IPS-NIHi11 (cell line): ENCODE measurements at places on chromosomes 5 and 9.

DNA sequence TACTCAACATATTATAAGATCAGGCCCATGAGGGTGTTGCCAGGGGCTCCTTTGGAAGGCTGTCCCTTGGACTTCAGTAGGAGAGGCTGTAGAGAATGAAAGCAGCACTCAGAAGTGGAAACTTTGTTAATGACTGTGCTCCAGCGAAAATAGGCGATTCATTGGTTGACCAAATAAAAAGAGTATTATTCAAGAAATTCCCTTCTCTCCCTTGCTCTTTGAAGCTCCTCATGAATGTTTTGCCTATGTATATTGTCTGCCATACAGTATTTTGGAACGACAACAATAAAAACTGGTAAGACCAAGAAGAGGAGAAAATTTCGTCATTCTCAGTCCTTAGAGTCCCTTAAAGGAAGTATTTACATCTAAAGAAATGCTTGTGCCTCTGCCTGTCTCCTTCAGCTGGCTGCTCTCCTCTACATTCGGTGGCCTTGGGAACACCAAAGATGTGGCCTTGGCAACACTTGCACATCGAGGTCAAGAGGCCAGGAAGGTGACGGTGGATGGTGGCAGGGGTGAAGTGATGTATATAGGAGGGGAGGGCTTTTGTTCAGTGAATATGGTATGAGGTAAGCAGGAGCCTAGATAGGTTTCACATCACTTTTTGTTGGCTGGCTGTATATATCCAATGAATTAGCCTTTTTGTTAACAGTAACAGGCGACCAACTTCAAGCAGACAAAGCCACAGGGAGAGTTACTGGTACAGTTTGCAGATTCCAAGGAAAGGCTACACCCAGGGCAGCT lies 95.0 kb upstream of the ACTBL2 start:
- DNase-seq = no peak

GRCh38 chr9:32954642-32955041 lies 46.8 kb downstream of the APTX start:
- DNase-seq = no peak

DNA sequence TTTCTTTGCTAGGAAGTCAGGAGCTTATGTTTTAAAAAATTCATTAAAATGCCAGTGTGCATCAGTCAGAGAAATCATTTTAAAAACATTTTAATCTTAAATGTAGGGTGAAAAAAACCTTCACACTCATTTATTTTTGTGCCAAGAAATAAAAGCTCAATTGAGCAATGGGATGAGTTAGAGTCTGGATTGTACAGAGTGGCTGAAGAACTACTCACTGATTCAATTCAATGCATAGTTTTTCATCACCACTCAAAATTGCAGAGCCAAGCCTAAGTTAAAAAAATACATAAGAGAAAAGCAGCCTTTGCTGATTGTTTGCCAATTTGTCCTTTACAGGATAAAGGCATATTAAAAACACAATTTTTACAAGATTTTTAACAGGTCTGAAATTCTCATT lies 168.2 kb upstream of the DMRTA1 start:
- no peak for DNase-seq

DNA sequence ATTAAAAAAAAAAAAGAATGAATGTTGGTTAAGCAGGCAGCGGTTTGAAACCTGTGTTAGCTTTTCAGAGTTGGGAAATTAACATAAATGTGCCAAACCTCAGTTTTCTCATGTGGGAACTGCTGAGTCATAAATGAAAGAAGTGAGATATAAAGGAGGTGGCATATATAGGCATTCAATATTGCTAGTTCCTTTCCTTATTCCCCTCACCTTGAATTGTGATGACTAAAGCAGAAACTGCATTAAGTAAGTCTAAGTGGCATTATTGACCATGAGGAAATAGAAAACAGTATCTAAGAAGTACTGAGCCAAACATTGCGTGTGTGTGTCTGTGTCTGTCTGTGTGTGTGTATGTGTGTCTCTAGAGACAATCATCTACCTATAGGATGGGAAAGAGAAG lies 691.2 kb downstream of the TLR4 start:
- no peak for DNase-seq

DNA sequence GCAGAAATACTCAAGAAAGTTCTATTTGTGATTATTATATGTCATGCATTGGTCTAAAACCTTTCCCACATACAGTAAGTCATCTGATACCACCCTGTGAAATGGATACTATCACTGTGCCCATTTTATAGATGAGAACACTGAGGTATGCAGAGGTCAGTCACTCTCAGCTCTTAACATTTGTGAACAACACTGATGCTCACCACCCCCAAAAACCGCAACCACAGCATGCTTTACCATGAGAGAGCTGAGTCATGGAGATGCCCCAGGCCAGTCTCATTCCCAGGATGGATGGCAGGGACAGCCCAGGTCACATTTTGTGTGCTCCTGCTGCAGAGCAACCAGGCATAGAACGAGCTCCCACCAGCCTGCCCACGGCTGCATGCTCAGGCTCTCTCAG lies 53.5 kb upstream of the IRX1 start:
- no peak for DNase-seq

GRCh38 chr5:169988206-169988605 lies 7.9 kb upstream of the INSYN2B start:
- DNase-seq = no peak

DNA sequence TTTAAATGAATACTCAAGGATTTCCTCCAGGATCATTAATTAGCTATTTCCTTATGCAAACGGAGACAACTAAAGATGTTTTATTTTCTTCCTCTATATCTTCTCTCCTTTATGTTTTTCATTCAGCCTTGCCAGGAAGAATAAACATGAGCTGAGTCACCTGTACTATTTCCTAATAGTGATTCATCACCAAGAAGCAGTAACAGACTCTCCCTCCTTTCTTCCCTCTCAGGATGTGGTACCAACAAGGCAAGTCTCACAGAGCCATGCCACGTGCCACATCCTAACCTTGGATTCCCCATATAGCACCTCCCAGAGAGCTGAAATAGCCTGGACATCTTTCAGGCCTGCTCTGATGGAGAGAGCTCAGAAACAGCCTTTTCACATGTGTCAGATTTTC lies 758.6 kb upstream of the DMAC1 start:
- no peak for DNase-seq

DNA sequence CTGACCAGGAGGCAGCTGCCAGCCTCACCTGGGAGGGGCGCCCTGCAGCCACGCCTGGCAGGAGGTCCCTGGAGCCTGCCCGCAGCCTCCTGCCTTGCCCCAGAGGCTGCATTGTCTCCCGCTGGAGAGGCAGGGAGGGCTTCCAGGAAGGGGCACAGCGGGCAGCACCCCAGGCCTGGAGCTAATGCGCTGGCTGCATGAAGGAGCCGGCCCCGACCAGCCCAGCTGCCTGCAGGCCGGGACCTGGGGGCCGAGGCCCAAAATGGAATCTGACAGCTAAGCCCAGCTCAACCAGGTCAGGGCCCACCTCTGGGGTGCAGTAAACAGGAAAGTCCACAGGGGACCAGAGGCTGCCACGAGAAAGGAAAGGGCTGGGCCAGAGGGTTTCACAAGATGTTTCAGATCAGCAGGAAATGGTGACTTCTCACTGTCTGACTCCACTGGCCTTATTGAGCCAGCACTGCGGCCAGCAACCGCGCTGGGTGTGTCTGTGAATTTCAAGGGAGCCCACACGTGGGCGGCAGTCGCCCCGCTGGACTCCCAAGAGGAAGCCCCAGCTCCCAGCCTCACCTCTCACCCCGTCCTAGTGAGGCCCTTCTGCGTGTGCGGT lies 18.6 kb upstream of the NOTCH1 start:
- DNase-seq = no peak

GRCh38 chr5:36253575-36253974 lies 11.8 kb upstream of the NADK2 start:
- no peak for DNase-seq

- no peak for DNase-seq
These were observed 253.8 kb downstream of the EBF1 start for GRCh38 chr5:158845941-158846340.

DNA sequence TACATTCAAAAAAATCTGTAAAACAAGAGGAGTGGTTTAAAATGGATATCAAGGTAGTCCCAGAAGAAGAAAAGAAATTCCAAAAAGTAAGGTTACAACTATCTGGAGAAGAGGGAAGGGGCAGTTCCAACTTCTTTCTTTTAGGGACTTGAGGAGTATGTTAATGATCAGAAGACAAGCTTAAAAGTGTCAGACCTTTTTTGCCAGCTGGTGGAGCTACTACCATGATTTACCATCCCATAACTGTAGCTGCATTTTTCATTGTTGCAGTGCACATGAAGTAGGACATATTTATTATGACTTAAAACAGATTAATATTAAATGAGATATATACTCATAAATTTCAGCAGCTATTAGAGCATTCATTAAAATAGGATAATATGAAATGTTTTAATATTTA lies 158.5 kb upstream of the RGS7BP start:
- DNase-seq = no peak

GRCh38 chr5:56658972-56659371 lies 156.4 kb upstream of the MAP3K1 start:
- no peak for DNase-seq

- DNase-seq = no peak
These were observed 59.4 kb upstream of the C5orf46 start for GRCh38 chr5:147965715-147966114.

DNA sequence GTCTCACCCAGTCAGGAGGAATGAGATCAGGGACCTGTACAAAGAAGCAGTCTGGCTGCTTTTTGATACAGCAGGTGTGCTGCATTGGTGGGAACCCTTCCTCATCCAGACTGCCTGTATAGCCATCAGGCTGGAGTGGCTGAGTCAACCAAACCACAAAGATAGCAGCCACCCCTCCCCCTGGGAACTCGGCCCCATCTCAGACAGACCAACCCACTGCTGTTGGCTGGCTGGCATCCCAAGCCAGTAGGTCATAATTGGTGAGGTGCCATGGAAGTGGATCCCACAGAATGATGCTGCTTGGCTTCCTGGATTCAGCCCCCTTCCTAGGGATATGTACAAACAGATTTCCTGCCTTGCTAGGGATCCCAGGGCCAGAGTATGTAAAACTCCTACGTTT lies 60.9 kb downstream of the YTHDC2 start:
- DNase-seq = no peak

DNA sequence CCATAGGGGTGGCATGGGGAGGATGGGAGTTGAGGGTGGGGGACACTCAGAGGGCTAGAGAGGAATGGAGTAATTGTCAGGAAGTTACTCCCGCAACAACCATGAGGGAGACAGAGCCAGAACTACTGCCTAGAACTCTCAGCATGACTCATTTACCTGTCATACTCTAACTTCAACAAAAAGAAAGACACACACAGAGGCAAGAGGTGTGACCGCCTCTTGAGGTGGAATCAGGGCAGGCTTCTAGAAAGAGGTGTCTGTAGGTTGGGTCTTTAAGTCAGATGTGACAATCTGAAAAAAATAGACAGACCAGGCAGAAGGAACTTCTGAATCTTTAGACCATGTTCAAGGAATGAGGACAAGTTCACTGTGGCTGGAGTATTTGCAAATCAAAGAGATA lies 73.4 kb downstream of the GABBR2 start:
- DNase-seq = no peak

DNA sequence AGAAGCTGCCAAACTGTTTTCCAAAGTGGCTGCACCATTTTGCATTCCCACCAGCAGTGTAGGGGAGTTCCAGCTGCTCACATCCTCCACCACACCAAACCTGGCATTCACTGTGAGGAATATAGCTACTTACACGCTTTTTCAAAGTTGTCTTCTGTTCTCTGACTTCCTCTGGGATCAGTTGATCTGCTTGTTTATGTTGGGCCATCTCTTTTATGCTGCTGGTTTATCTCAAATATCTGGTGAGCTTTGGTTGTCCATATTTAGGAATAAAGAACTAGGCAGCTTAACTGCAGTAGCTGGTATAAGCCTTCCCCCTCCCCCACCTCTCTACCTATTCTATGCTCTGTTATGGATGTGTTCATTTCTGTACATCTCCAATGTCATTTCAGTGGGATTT lies 8.5 kb upstream of the ZNF79 start:
- no peak for DNase-seq

GRCh38 chr9:26775391-26775790 lies 117.2 kb downstream of the CAAP1 start:
- DNase-seq = no peak

DNA sequence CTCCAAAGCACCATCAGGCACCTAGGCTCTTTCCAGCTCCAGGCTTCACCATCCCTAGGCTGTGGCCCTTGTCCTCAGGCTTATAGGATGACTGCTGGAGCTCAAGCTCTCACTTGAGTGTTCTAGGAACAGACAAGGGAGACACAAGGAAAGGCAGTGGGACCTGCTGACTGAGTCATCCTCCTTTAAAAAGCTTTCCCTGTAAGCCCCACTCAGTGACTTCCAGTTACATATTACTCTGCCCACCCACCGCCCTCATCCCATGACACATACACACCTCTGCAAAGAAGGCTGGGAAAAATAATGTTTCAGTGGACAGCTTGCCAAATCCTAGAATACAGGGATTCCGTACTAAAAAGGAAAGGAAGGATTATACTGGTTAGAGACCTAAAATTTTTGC lies 154.2 kb upstream of the ZNF366 start:
- DNase-seq = no peak

GRCh38 chr5:171307789-171308452 lies 1.1 kb upstream of the TLX3 start:
- no peak for DNase-seq

- DNase-seq = no peak
These were observed 292.6 kb downstream of the ZSWIM6 start for GRCh38 chr5:61624553-61625136.

DNA sequence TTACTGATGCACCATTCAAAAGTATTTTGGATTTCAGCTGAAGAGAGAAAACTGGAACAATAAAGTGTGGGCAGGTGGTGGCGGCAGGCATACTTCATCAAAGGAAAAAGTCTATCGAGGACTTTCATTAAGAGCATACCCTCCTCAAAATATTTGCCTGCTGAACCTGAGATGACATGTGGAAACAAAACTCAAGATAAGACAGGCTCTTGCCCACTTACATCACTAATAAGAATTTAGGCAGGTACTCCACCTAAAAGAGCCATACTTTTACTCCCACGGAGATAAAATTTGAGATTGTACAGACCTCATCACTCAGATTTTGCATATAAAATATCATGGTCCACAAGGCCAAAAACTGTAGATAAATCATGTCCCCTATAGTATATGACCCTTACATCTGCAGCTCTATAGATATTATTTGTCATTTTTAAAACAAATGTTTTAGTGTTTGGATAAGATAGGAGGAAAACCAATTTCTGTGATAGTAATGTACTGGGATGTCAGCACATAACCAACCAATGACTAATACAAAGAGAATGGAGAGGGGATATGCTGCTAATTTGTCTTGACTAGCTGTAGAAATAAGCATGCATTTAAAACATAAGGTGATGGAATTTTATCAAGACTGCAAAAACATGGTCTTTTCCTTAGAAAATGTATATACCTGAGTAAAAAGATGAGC lies 730.6 kb upstream of the ZNF608 start:
- no peak for DNase-seq

DNA sequence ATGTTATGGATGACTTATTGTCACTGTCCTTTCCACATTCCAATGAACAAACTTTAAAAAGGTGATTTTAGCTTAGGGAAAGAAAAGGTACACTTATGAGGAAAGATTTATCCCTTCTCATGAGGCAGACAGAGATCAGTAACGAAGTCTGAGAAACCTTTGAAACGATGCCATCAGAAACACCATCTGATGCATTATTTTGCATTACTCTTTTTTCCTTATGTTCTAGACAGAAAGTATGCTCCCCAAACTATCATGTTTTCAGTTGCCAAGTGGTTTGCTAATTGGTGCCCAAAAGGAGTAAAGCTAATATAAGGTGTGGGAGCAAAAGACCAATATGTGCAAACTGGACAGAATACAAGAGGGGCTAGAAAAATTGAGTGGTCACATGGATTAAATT lies 397.7 kb upstream of the RIOK2 start:
- DNase-seq = no peak
